ENCODE measurements at places on chromosomes 2 and 18.

DNA sequence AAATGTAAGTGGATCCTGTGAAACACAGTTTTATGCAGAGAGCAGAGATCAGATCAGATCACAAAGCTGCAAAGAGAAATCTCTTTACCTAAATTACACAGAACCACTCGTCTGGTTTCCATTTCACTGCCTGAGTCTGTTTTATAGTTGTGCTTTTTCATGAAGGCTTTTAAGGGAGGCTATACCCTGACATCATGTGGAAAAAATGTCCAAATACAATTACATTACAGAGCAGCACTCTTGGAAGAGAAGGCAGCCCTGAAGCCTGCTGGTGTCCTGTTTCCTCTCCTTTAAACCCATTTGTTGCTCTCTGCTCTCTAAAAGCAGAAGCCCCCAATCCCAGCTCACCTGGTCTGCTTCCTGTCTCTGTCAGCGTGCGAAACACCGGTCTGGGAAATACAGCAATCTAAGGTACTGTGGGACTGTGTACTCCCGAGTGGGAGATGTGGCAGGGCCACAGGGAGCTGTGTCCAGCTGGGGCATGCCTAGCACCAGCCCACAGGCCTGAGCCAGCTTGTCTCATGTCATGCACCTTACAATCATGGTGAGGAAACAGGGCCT lies 24.8 kb upstream of the ZFP36L2 start:
- DNase-seq: no peak

DNA sequence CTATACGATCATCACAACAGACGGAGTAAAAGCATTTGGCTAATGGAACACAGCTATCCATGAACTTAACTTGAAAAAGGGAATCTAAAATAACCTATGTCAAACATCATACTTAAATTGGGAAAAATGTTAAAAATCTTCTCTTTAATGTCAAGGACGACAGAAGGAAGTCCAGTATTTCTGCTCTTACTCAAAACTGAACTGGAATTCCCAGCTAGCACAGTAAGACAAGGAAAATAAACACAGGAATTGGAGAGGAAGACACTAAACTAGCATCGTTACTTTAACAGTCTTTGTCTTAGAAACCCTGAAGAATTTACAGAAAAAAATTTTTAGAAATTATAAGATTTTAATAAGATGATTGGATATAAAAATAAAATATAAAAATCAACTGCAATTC lies 112.6 kb downstream of the HDAC4 start:
- DNase-seq: no peak

- DNase-seq: no peak
These were observed 1.4 kb downstream of the DPYSL5 start for GRCh38 chr2:26849056-26849999.

DNA sequence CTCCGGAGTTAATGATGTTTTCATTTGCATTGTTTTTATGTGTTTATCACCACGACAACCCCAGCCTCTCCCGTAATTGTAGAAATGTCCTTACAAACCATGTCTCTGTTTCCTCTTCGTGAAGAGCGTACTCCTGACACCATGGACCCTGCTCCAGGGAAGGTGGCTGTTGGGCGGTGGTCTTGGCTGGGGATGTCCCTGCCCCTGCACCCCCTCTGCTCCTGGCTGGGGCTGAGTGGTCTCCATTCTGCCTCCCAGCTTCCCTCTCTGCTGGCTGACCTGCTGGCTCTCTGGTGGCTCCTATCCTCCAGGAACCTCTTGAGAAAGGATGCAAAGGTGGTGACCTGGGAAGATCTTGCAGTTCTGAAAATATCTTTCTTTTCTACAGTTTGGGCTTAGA lies 81.1 kb downstream of the ASB1 start:
- no peak for DNase-seq

GRCh38 chr2:128069769-128070168 lies 21.2 kb upstream of the UGGT1 start:
- no peak for DNase-seq

DNA sequence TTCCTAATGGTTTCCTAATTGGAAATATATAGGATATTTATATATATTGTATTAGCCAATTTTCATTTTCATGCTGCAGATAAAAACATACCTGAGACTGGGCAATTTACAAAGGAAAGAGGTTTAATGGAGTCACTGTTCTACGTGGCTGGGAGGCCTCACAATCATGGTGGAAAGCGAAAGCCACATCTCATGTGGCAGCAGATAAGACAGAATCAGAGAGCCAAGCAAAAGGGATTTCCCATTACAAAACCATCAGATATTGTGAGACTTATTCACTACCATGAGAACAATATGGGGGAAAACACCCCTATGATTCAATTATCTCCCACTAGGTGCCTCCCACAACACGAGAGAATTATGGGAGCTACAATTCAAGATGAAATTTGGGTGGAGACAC lies 242.5 kb upstream of the NETO1 start:
- DNase-seq: no peak

DNA sequence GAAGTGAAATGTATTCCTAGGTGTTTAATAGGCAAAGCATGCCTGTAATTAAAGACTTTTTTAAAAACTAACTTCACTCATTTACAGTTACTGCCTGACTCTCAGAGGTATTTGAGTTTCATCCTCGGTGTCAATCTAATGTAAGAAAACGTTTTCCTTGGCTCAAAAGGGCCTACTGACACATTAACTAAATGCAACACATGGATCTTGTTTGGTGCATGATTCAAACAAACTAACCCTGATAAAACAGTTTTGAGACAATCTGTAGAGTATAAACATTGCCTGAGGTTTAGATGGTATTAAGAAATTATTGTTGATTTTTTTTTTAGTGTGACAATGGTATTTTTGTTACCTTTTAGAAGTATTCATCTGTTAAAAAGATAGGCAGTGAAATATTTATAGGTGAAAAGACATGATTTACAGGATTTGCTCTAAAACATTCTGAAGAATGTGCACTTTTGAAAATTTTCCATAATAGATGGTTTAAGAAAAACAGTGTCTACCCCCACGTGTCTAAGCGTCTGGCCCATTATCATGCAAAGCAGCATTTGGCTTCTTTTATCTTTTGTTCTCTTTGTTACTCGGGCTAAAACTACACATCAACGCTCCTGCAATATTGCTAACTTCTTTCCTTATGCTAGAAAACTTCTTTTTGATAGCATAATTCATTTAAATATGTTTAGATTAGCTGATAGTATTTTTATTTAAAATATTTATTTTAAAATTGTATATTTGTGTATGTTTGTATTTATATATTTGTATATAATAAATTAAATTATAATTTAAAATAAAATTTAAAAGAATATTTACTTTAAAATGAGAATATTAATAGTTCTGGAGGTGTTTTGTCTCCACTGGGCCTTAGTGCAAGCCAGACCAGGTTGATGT lies 160.2 kb upstream of the NDUFV2 start:
- DNase-seq: no peak

- DNase-seq: no peak
These were observed 39.5 kb upstream of the ASXL2 start for GRCh38 chr2:25917832-25918231.

- peak; percentile 63 for DNase-seq
These were observed 3.1 kb downstream of the GYPC start for GRCh38 chr2:126658905-126659561.

GRCh38 chr2:16853088-16853487 lies 187.5 kb upstream of the CYRIA start:
- no peak for DNase-seq

- no peak for DNase-seq
These were observed 30.6 kb upstream of the CREB1 start for GRCh38 chr2:207499114-207499513.

GRCh38 chr18:58983260-58984155 lies 118.8 kb downstream of the ZNF532 start:
- DNase-seq: no peak

- no peak for DNase-seq
These were observed 23.4 kb downstream of the CCDC138 start for GRCh38 chr2:108809936-108810335.

DNA sequence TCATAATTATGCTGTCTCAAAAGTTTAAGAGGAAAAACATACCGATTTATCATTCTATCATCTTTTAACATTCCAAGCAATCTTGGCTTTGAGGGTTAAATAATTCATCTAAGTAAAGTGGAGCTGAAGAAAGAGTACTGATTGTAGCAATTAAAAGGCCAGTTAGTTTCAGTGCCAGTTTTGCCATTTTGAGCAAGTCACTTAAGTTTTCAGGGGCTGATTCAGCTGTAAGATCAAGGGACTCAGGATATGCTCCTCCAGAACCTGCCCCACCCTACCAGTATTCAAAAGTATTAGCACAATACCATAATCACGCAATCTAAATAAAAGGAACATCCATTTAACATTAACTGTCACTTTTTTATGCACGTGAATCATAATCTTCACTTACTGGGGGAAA lies 1.9 kb downstream of the SS18 start:
- DNase-seq: no peak

- no peak for DNase-seq
These were observed 43.6 kb downstream of the NOL10 start for GRCh38 chr2:10646153-10646552.

- no peak for DNase-seq
These were observed 30.0 kb upstream of the RAB1A start for GRCh38 chr2:65159906-65160305.

- DNase-seq: no peak
These were observed 7.7 kb downstream of the HOXD8 start for GRCh38 chr2:176137252-176137580.

Data from GM10248 (cell line).